ENCODE measurements at places on chromosomes 1 and 21. TPM values are rescaled to one million over a fixed set of nuclear protein-coding genes. Genes with fewer than 3 reads are reported as not detected.
A peak's percentile ranks its signal among the peaks of the same experiment; 100 is the strongest.

PARS2 gene
- total RNA-seq: 3.5 TPM

LRRN2 gene
- total RNA-seq: 3.2 TPM

DNA sequence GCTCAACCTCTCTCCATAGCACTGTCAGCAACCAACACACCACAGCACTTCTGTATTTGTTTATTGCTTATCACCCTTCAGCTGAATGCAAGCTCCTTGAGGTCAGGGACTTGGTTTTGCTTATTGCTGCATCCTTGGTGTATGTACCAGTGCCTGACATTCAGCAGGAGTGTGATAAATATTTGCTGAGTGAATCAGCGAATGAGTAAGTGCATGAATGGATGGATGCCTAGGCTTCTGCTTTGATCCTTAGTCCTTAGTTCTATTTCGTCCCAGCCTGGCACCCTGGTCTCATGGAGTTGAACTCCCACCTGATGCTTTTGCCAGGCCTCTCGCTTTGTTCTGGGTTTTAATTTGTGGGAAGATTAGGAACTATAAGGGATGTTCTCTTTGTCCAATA, 88.2 kb downstream of the ZSCAN20 start:
- no peak for DNase-seq

GRCh38 chr1:9505143-9505542, 34.1 kb upstream of the SLC25A33 start:
- no peak for DNase-seq

GRCh38 chr1:17819129-17819802, 64.1 kb downstream of the ACTL8 start:
- DNase-seq: peak; percentile 29

DNA sequence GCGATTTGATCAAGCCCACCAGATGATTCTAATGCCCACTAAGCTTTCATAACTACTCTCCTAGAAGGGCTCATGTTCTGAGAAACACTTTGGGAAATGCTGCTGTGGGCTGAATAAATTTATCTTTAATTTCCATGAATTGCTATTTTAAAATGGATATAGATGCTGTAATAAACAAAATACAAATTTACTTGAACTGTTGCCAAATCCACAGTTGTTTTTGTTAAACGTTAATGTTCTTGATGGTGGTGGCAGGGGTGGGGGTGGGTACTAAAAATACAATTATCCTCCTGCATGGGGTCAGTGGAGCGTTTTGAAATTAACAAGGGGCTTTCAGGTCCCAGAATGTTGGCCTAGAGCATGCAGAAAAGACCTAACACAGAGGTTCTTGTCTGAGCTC, 244.7 kb upstream of the POU3F1 start:
- DNase-seq: no peak

GRCh38 chr1:165069829-165070228, 286.7 kb downstream of the LMX1A start:
- DNase-seq: no peak

DNA sequence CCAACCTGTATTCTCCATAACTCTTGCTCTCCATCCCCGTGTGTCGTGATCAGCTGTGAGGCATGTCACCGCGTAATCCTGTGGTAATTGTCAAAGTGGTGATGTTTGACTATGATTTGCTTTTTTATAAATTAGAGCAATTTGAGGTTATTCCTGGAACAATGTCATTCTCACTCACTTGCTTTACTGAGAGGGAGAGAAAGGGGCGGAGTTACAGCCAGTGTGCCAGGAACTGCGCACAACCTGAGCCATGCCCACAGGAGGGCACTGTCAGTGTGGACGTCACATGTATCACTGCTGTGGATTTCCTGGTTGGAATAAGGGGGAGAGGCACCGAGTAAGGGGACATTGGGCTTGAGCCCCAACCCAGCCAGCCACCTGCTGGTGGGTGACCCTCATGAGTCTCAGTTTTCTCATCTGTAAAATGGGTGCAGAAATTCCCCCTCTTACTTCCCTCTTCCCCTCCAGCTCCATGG, 6.9 kb downstream of the ADGRB2 start:
- no peak for DNase-seq

THEM5 gene
- not detected for total RNA-seq
